ENCODE measurements at places on chromosomes 2 and 18.

GRCh38 chr18:25288340-25288938 lies 63.5 kb downstream of the ZNF521 start:
- DNase-seq: no peak

GRCh38 chr2:158473719-158474392 lies 17.1 kb downstream of the PKP4 start:
- DNase-seq: no peak

DNA sequence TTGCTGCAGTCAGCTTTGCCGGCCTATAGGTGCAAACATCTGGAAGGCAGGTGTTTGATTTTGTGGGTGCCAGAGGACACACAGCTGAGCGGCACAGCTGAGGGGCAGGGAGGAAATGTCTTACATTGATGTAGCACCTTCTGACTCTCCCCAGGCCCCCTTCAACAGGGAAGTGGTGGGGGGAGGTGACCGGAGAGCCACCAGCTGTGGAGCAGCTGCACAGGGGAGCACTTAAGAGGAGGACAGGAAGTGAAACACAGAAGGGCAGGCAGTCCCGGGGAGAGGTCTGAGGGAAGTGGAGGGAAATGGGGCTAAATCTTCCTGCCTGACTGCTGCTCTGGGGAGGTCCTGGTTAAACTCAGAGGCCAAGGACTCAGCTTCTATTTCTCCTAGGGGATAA lies 409.1 kb downstream of the TNS1 start:
- DNase-seq: no peak

GRCh38 chr2:188523919-188524318 lies 232.2 kb downstream of the GULP1 start:
- no peak for DNase-seq

DNA sequence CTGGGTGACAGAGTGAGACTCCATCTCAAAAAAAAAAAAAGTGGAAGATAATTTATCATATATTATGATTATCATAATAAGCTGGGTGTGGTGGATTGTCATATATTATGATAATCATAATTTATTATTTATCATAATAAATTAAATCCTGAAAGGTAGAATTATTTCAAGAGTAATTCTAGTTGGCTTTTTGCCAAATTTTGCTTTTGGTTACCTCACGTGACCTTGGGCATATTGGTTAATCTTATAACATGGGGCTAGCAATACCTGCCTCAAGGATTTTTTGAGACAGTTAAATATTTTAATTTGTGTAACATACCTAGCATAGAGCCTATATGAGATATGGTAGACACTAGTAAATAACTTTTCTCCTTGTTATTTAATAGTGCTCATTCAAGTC lies 111.3 kb upstream of the TTC27 start:
- no peak for DNase-seq

GRCh38 chr2:235534678-235535422 lies 41.0 kb downstream of the AGAP1 start:
- no peak for DNase-seq

DNA sequence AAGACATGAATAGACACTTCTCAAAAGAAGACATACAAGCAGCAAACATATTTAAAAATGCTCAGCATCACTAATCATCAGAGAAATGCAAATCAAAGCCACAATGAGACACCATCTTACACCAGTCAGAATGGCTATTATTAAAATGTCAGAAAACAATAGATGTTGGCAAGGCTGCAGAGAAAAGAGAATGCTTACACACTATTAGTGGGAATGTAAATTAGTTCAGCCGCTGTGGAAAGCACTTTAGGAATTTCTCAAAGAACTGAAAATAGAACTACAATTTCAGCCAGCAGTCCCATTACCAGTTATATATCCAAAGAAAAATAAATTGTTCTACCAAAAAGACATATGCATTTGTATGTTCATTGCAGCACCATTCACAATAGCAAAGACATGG lies 61.7 kb downstream of the STRADB start:
- DNase-seq: no peak

- DNase-seq: no peak
Observed at GRCh38 chr18:46335534-46336101, 231.4 kb downstream of the HAUS1 start.

GRCh38 chr2:187194049-187194448 lies 254.0 kb downstream of the CALCRL start:
- DNase-seq: no peak

GRCh38 chr2:207482630-207483029 lies 47.1 kb upstream of the CREB1 start:
- no peak for DNase-seq

DNA sequence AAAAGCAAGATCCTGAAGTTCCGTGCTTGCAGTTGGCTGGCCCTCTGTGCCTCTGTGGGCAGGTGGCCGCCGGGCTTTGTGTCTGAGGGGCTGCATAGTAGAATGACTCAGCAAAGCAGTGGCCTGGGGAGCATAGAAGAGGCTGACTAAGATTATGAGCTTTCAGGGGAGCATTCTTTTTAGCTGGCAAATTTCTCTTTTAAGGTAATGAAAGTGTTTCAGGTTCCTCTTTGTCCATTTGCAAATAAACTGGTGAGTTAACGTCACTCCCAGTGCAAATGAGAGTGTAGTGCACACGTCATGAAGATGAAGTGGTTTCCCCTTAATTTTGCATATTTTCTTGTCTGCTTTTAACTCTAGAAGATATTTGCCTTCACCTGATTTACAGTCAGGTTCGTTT lies 98.6 kb downstream of the BCL2L11 start:
- DNase-seq: no peak

DNA sequence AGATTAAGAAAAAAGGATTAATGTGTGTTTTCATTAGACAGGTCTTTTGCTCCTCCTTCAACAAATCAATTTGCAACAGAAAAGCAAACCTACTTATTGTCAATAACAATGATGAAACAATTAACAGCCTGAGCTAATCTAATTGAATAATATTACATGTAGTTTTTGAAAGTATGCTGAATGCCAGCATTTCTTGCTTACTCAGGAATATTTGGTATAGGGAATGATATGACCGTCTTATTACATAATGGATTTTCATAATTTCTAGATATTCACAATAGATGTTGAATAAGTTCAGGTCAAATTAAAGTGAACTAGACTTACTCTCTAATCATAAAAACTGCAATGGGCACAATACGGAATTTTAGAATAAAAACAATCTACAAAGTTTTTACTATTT lies 1493.8 kb upstream of the NXPH2 start:
- no peak for DNase-seq

DNA sequence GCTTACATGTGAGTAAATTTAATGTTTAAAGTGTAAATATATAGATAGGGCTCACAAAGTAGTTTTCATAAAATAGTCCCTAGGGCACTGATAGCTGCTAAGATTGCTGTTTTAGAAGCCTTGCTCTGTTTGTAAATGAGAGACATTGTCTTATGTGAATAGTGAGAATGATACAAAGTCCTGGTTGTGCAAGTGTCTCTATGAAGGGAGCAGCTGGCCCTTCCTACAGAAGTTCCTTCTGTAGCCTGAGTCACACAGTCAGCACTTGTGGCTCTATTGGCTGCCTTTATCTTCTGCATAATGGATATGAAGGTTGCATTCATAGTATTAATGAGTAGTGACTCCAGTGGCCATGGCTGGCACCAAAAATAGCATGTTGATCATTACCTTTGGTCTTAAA lies 279.7 kb downstream of the OSR1 start:
- DNase-seq: no peak

- no peak for DNase-seq
Observed at GRCh38 chr2:221705185-221705877, 133.2 kb upstream of the EPHA4 start.

DNA sequence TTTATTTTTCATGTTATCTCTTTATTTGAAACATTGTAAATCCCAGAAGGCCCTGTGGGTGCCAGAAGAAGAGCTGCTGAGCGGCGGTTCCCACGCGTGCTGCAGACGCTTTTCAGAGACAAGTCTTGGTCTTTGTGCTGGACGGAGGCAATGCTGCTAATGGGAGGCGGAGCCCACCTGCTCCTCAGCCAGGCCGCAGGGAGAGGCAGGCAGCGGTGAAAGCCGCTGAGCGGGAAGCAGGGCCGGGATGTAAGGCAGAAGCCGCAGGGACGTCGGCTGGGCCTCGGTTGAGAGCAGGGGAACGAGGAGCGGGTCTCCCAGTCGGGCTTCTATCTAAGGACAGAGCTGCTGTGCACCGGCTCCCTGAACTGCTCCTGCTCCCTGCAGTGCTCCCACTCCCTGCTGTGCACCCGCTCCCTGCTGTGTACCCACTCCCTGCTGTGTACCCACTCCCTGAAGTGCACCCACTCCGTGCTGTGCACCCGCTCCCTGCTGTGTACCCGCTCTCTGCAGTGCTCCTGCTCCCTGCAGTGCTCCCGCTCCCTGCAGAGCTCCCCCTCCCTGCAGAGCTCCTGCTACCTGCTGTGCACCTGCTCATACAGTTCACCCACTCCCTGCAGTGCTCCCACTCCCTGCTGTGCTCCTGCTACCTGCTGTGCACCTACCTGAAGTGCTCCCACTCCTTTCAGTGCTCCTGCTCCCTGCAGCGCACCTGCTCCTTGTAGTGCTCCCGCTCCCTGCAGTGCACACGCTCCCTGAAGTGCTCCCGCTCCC lies 16.4 kb downstream of the TMEM18 start:
- no peak for DNase-seq

DNA sequence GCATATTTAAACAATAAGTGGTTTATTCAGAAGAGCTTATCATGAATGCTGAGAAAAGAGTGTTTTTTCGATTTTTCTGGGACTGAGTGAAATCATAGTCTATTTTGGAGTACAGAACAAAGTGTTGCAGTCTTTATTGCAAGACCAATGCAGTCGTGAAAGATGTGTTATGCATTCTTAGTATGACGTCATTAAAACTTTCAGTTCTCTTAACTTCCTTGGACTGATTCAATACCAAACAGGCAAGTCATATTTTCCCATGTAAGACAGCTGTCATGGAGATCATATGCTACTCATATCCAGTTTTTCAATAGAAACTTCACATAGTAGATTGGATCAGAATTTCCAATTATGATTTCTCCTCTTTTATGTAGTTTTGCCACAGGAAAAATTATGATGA lies 92.6 kb downstream of the RIT2 start:
- DNase-seq: no peak

GRCh38 chr2:1246239-1246638 lies 167.0 kb upstream of the TPO start:
- no peak for DNase-seq

DNA sequence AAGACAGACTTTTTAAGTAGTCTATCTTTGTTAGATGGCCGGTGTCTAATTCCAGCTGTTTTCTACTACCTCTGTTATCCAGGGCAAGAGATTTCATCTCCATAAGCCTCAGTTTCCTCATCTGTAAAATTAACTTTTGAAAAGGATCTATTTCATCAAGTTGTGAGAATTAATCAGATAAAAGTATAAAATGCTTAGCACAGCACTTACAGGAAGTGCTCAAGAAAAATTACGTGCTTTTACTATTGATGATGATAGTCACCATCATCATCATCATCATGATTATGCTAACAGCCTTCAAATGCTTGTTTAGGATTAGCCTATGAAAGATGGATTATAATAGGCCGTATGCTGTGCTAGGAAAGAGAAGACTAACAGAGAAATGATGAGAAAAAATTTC lies 76.2 kb downstream of the CYRIA start:
- no peak for DNase-seq

- peak; percentile 80 for DNase-seq
Observed at GRCh38 chr2:27356382-27357181, at the start of gene GTF3C2. Gene GTF3C2 (minus strand): TSS chr2:27356764. CDS start chr2:27343554, 13,210 bp downstream.
